ENCODE measurements at places on chromosomes 13 and 19. TPM values are rescaled to one million over a fixed set of nuclear protein-coding genes. Genes with fewer than 3 reads are reported as not detected.

GRCh38 chr19:41233748-41234240, 14.8 kb downstream of the AXL start:
- no peaks in the 10 kb centered on the region for H3K4me1 ChIP-seq
- no peaks in the 10 kb centered on the region for H3K27me3 ChIP-seq
- no peaks in the 10 kb centered on the region for H3K36me3 ChIP-seq
- DNase-seq = no peak
- no peak overlapping the region for H3K4me3 ChIP-seq

GRCh38 chr19:17327654-17328516, 6.8 kb downstream of the ANO8 start:
- H3K4me3 ChIP-seq = peak overlapping the region; percentile 91
- peak; percentile 60 for DNase-seq
- H3K36me3 ChIP-seq = peaks cover 10% of the 10 kb centered on the region
- peaks cover 10% of the 10 kb centered on the region for H3K4me1 ChIP-seq

GRCh38 chr13:40644838-40645604, 21.4 kb downstream of the FOXO1 start:
- no peak overlapping the region for H3K4me3 ChIP-seq
- H3K27me3 ChIP-seq = no peaks in the 10 kb centered on the region
- no peak for DNase-seq
- H3K4me1 ChIP-seq = peaks cover 39% of the 10 kb centered on the region

DNA sequence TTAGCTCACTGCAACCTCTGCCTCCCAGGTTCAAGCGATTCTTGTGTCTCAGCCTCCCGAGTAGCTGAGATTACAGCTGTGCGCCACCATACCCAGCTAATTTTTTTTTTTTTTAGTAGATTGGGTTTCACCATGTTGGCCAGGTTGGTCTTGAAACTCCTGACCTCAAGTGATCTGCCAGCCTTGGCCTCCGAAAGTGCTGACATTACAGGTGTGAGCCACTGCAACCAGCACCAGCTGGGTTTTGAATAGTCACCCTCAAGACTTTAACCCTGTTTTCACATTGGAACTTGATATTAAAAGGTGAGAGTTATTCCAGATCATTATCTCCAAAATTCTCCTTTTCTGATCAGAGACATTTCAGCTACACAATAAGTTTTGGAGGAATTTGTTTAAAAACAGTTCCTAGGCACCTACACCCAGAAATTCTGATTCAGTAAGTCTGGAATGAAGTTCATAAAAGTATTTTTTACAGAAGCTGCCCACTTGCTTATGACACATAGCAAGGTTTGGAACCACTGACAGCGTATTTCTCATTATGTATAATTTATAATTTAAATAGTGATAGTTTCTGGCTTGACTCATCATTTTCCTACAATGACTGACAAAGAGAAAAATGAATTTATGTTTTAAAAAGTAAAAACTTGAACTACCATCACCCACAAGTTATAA, 417.3 kb downstream of the DIAPH3 start:
- peaks cover 28% of the 10 kb centered on the region for H3K4me1 ChIP-seq
- H3K36me3 ChIP-seq = peaks cover 2% of the 10 kb centered on the region
- no peaks in the 10 kb centered on the region for H3K27me3 ChIP-seq

GRCh38 chr13:97752961-97753668, 200.4 kb upstream of the IPO5 start:
- H3K4me3 ChIP-seq = no peak overlapping the region
- H3K27me3 ChIP-seq = peaks cover 4% of the 10 kb centered on the region
- peaks cover 6% of the 10 kb centered on the region for H3K4me1 ChIP-seq
- H3K36me3 ChIP-seq = no peaks in the 10 kb centered on the region

GET3 gene
- total RNA-seq = 72.5 TPM

GRCh38 chr19:49685845-49686332, 3.5 kb upstream of the ADM5 start:
- peaks cover 25% of the 10 kb centered on the region for H3K4me1 ChIP-seq
- peaks cover 18% of the 10 kb centered on the region for H3K36me3 ChIP-seq
- H3K27ac ChIP-seq = no peak overlapping the region
- peak overlapping the region; percentile 74 for H3K4me3 ChIP-seq
- DNase-seq = no peak

KIR3DL1 gene
- total RNA-seq = not detected

KLK13 gene
- total RNA-seq = not detected

DNA sequence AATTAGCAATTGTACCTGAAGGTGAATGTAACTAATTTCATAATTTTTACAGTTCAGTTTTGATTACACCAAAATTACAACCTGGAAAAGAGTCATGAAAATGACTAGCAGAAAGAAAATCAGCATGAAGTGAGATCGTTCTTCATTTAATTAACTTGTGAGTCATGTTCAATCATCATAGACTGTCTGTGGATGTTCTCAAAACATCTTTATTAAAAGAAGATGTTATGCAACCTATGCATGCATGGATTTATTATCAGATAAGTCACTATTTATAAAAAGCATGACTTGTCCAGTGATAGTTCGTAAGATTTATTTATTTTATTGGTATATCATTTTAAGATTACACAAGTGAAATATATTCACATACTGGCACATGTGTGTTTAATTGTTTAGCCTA, 245.9 kb downstream of the ITGBL1 start:
- H3K4me3 ChIP-seq = no peak overlapping the region
- no peak for DNase-seq
- peaks cover 33% of the 10 kb centered on the region for H3K27me3 ChIP-seq
- no peaks in the 10 kb centered on the region for H3K36me3 ChIP-seq
